ENCODE measurements at places on chromosomes 7 and 10.

DNA sequence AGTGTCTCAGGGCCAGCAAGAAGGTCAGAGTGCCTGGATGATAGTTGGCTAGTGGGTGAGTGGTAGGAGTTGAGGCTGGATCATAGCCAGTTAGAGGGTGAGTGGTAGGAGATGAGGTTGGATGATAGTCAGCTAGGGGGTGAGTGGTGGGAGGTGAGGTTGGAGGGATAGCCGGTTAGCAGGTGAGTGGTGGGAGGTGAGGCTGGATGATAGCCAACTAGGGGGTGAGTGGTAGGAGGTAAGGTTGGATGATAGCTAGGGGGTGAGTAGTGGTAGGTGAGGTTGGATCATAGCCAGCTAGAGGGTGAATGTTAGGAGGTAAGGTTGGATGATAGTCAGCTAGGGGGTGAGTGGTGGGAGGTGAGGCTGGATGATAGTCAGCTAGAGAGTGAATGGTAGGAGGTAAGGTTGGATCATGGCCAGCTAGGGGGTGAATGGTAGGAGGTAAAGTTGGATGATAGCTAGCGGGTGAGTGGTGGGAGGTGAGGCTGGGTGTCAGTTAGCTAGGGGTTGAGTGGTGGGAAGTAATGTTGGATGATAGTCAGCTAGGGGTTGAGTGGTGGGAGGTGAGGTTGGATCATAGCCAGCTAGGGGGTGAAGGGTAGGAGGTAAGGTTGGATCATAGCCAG, 226.6 kb downstream of the SDK1 start:
- DNase-seq = no peak

DNA sequence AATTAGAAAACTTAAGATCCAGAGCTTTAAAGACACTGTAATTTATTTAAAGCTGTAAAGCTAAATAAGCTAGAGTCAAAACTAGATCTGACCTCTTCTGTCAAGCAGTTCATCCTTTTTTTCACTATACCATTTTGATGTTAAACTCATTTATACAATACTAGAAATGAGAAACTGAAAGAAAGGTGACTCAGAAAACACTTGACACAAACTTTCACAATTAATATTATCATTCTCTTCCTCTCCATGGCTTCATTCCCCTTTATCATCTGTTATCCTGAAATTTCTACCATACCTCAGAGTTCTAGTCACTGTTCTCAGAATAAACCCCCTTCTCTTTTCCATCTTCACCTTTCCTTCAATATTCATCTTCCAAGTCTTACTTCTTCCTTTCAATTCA, 1.3 kb downstream of the FIGNL1 start:
- no peak for DNase-seq

GRCh38 chr7:94190599-94191061, 186.5 kb upstream of the BET1 start:
- no peak for DNase-seq

DNA sequence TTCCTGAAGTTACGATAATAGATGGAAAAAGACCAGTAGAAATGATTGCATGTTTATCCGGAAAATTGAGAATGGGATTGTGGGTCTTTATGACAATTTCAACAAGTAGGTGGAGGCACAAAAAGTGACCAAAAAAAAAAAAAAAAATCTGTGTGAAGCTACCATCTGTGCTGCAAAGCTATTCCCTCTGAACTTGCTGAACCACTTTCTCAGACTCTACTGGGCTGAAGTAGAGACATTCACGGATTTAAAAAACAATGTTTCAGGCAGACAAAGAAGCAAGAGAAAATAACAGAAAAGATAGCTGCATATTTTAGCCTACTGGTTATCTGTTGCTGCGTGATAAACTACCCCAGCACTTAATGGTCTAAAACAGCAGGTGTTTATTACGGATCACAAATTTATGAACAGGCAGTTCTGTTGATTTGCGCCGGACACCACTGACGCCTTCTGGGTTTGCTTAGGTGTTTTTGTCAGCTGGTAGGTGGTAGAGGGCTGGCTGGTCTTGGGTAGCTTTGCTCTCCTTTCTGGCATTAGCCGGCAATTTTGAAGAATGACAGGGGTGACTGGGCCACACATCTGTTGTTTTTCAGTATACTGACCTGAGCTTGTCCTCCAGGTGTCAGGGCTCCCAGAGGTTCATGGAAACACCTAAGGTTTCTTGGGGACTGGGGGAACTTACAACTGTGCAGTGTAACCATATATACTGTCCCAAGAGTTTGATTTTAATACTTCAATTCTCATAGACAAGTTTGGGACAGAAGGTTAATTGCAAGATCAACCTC, 665.1 kb downstream of the CCSER2 start:
- no peak for DNase-seq
